Stimulated activated CD8-positive, alpha-beta memory T cell treated with anti-CD3 and anti-CD28 coated beads, Interleukin-7, amount 100 ng/mL, for 1 hour (primary cell): ENCODE measurements at places on chromosomes 4 and X.

DNA sequence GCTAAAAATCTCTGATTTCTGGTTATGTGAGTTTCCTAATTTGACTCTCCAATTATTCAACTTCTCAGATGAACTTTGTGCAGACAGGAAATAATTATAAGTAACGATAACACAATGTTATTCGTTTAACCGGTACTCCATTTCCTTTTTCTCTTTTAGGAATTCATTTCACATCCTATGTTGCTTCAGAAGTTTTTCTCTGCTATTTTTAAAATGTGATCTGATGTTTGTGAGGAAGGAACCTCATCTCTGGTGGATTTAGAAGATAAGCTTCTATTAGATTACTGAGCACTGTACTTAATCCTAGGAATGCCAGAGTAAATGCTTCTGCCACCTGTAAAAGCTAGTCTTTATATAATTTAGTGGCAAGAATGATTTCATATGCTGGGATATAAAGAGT is 116.0 kb upstream of the ETNPPL start:
- DNase-seq: no peak

DNA sequence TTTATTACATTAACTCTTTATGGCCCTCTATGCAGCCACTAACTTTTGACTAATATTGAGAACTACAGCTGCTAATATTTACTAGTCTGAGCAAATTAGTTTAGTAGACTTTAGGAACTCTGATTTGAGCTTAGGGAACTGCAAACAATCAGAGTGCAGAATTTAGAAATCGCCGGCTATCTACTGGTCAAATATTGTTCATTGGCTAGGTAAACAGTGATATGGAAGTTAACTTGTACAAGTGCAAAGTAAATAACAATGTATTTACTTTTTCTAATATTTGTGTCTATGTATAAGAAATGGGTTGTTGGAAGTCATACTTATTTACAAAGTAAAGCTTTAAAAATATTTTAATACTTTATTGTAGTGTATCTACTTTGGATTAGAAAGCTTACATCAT is 279.6 kb downstream of the CFAP299 start:
- DNase-seq: no peak

- no peak for DNase-seq
Measured at GRCh38 chrX:133918361-133918771, 67.0 kb downstream of the GPC3 start.

- DNase-seq: no peak
Measured at GRCh38 chr4:159353422-159354116, 250.7 kb downstream of the RAPGEF2 start.

DNA sequence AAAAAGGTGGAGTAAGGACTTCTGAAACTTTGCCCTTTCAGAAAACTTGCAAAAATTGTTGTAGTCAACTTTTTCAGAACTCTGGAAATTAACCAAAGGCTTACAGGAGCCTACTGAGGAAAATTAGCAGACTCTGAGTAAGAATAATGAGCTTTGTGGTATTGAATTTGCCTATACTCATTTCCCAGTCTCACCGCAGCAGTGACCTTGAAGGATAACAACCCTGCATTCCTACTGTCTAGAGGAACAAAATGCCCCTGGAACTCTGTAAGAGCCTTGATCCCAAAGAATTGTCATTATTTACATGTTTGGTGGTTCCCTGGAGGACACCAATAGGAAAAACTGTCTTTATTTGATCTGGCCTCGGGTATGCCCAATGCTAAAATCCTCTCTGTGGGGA is 57.9 kb downstream of the MND1 start:
- no peak for DNase-seq

DNA sequence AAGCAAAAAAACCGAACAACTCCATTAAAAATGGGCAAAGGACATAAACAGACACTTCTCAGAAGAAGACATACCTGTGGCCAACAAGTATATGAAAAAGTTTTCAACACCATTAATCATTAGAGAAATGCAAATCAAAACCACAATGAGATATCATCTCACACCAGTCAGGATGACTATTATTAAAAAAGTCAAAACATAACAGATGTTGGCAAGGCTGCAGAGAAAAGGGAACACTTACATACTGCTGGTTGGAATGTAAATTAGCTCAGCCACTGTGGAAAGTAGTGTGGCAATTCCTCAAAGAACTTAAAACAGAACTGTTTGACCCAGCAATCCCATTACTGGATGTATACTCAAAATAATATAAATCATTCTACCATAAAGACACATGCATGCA is 436.3 kb downstream of the KLHL13 start:
- DNase-seq: no peak

GRCh38 chr4:74189331-74190043 is 31.6 kb downstream of the MTHFD2L start:
- no peak for DNase-seq

- DNase-seq: no peak
Measured at GRCh38 chr4:84689197-84689596, 106.3 kb downstream of the CDS1 start.

- DNase-seq: no peak
Measured at GRCh38 chr4:123096038-123096437, 173.6 kb upstream of the NUDT6 start.

GRCh38 chrX:46838486-46838870 is 1.6 kb downstream of the RP2 start:
- no peak for DNase-seq

DNA sequence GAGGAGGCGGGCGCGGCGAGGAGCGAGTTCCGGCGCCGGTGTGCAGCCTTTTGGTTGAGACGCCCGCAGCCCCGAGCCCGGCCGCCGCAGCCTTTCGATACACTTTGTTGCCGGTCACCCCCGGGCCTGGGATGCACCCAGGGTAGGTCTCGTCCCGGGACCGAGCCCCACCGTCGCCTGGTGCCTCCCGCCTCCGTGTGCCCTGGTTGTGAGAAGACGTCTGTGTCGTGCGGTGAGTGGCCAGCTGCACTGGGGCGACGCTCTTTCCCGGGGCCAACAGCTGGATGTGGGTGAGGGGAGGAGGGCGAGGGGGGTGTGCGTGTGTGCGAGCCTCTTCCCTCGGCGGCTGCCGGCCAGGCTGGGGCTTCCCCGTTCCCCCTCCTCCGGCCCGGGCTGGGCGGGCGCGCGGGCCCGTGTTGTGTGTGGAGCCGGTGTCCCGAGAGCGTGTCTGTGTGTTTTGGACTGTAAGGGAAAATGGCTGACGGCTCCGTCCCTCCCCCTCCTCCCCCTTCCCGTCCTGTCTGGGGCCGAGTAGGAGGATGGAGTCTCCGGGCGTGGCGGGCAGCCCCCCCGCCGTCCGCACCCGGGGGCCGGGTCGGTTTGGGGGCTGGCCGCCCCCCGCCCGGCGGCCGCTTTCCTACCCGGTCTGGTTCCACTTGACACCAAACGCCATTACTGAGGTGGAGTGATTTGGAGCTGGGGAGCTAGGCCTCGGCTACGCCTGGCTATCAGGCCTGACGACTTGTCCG is 807 bp downstream of the USP9X start:
- DNase-seq: peak; percentile 6

GRCh38 chr4:2408401-2408958 is 10.0 kb downstream of the ZFYVE28 start:
- DNase-seq: no peak

GRCh38 chr4:38034986-38035882 is 75.0 kb downstream of the PTTG2 start:
- DNase-seq: no peak

GRCh38 chrX:41956027-41956426 is 32.7 kb upstream of the CASK start:
- DNase-seq: no peak

GRCh38 chrX:102672856-102673255 is 21.6 kb downstream of the GPRASP1 start:
- no peak for DNase-seq

DNA sequence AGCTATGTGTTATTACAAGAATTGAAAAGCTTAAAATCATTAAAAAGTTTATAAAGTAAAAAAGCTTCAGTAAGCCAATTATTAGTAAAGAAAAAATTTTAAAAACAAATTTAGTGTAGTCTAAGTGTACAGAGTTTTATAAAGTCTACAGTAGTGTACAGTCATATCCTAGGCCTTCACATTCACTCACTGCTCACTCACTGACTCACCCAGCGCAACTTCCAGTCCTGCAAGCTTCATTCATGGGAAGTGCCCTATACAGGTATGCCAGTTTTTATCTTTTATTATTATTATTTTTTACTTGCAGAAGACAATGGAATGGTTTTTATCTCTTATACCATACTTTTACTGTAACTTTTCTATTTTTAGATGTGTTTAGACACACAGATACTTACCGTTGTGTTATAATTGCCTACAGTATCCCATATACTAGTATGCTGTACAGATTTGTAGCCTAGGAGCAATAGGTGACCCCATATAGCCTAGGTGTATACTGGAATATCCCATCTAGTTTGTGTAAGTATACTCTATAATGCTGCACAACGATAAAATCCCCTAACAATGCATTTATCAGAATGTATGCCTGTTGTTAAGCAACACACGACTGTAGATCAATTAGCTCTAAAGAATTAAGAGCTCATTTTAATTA is 230.7 kb downstream of the DCLK2 start:
- DNase-seq: no peak

- DNase-seq: no peak
Measured at GRCh38 chrX:40189637-40190036, 91.9 kb upstream of the BCOR start.

- DNase-seq: no peak
Measured at GRCh38 chr4:59054086-59054485, 1943.9 kb upstream of the IGFBP7 start.

DNA sequence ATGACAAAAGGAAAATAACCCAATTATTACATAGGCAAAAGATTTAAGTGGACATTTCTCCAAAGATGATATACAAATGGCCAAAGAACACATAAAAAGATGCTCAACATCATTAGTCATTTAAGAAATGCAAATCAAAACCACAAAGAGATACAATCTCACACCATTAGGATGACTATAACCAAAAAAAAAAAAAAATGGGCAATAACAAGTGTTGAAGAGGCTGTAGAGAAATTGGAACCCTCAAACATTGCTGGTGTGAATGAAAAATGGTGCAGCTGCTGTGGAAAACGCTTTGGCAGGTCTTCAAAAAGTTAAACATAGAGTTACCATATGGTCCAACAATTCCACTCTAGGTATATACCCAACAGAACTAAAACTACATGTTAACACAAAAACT is 5.6 kb upstream of the PRDX4 start:
- DNase-seq: no peak

GRCh38 chrX:96838537-96838936 is 45.2 kb upstream of the RPA4 start:
- no peak for DNase-seq

GRCh38 chr4:101818362-101818761 is 27.8 kb downstream of the BANK1 start:
- DNase-seq: no peak

- DNase-seq: no peak
Measured at GRCh38 chr4:40718586-40718985, 31.2 kb upstream of the NSUN7 start.

DNA sequence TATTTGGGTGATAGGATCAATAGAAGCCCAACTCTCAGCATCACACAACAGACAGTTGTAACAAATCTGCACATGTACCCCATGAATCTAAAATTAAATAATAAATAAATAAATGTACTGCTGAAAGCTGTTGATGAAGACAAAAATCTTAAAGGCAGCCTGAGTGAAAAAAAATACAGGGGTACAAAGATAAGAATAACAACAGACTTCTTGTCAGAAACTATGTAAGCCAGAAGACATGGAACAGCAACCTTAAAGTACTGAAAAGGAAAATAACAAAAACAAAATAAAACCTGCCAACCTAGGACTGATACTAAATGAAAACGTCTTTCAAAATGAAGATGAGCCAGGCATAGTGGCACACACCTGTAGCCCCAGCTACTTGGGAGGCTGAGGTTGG is 25.0 kb upstream of the PDLIM5 start:
- DNase-seq: no peak
